Brain (organoid and tissue), 16 donors: ENCODE measurements at places on chromosomes 4 and X.

DNA sequence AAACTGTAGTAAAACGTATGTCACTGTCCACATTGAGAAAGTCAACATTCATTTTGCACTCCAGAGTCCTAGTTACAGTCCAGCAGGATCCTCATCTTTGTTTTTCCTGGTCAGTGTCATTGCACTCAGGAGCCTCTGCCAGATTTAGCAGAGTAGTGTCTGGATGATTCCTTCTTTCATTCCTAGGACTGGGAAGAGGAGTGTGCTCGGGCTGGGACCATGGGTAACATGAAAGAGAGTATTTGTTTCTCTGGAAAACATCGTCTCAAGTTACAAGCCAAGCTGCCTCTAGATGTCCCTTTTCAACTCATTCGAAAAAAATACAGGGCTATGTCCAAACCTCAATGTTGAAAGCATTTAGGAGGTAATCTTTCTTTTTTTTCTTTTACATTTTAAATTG lies 69.9 kb upstream of the TNIP3 start:
- no peak for DNase-seq

- DNase-seq, result no peak
Measured at GRCh38 chrX:78922754-78923153, 22.4 kb upstream of the P2RY10 start.

GRCh38 chr4:72591547-72592454 lies 22.8 kb upstream of the ADAMTS3 start:
- DNase-seq, result peak; percentile 85

DNA sequence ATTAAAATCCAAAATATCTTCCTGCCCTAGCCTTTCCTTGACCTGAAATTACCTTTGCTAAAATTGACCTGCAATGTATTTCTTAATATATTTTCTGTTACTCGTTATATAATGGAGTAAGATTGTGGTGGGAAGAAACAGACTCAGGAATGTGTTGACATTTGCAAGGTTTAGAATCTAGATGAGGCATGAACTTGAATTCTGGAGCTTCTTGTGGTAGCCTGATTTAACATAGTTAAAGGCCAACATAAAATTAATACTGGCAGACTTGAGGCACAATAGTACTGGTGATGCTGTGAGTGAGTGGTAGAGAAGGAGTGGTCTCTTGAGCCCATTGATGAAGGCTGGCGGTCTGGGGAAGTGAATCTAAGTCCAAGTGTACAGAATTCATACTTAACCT lies 197.9 kb upstream of the SPRY1 start:
- no peak for DNase-seq

GRCh38 chrX:65035446-65035770 lies 59.2 kb upstream of the ZC4H2 start:
- no peak for DNase-seq

- DNase-seq, result no peak
Measured at GRCh38 chr4:94892051-94892450, 134.3 kb downstream of the BMPR1B start.

- no peak for DNase-seq
Measured at GRCh38 chrX:40202456-40202855, 104.7 kb upstream of the BCOR start.

DNA sequence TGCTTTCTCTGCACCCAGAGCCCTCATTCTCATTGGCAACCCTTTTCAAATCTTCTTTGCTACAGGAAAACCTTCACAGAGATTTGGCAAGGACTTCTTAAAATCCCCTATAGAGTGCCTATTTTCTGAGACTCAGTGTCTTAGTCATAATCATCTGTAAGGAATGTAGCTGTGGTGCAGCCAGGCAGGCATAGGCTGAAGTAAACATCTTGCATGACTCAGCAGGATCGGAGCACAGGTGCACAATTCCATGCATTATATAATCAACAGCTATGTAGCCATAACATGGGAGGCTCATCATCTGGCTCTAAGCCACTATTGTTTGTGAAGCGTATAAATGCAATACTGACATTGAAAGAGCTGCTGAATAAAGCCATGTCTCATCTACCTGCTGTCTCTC lies 368.8 kb downstream of the MAGEE1 start:
- no peak for DNase-seq

- DNase-seq, result peak; percentile 55
Measured at GRCh38 chr4:122091836-122092405, 60.2 kb upstream of the BLTP1 start.

GRCh38 chr4:7068883-7069282 lies 1.0 kb upstream of the GRPEL1 start:
- DNase-seq, result no peak

- DNase-seq, result peak; percentile 51
Measured at GRCh38 chrX:82087699-82088098, 885.8 kb downstream of the SH3BGRL start.

- DNase-seq, result no peak
Measured at GRCh38 chr4:153906231-153906630, 117.3 kb upstream of the SFRP2 start.

DNA sequence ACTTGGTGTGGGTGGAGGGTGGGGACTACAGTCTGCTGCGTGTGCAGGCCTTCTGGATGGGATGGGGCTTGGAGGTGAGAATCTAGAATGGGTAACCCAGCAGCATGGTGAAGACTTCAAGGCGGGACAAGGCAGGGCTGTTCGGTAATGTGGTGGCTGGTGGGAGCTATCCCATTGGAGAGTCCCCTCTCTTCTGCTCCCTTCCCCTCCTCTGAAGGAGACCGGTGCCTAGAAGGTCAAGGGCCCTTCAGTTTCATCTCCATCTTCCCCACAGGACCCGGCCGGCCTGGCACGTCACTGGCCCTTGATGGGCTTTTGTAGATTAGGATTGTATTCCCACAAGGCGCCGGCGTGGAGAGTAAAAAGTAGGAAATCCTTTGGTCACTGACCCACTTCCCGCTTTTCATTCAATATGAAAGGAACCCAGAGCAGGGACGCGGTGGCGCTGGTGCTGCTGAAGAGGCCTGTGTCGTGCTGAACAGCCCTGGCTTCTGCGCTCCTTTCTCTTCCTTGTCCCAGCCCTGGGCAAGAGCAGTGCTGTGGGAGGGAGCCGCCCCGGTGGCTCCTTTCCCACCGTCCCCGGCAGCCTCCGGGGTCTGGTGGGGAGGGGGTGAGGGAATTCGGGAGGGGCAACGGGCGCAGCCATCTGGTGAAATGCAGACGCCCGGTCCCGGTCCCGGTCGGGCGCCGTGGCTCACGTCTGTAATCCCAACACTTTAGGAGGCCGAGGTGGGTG lies 7.3 kb upstream of the HMGB3 start:
- DNase-seq, result no peak

- DNase-seq, result no peak
Measured at GRCh38 chr4:155009288-155009687, 199.1 kb upstream of the NPY2R start.

DNA sequence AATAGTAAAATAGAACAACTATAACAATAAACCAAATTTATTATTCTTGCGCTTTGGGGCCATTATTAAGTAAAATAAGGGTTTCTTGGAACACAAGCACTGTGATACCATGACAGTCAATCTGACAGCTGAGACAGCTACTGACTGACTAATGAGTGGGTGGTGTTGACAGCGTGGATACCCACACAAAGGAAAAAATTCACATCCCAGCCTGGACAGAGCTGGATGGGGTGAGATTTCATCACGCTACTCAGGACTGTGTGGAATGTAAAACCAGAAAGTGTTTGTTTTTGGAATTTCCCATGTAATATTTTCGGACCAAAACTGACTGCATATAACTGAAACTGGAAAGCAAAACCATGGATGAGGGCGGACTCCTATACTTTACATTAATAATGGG lies 48.8 kb downstream of the IGFBP7 start:
- DNase-seq, result no peak

- DNase-seq, result peak; percentile 75
Measured at GRCh38 chrX:148723551-148723950, 223.1 kb downstream of the AFF2 start.

GRCh38 chrX:124268099-124268498 lies 64.4 kb upstream of the TEX13D start:
- DNase-seq, result no peak

- DNase-seq, result no peak
Measured at GRCh38 chr4:32133141-32133540, 1413.0 kb downstream of the PCDH7 start.
